ENCODE measurements at places on chromosomes 3 and 15.

DNA sequence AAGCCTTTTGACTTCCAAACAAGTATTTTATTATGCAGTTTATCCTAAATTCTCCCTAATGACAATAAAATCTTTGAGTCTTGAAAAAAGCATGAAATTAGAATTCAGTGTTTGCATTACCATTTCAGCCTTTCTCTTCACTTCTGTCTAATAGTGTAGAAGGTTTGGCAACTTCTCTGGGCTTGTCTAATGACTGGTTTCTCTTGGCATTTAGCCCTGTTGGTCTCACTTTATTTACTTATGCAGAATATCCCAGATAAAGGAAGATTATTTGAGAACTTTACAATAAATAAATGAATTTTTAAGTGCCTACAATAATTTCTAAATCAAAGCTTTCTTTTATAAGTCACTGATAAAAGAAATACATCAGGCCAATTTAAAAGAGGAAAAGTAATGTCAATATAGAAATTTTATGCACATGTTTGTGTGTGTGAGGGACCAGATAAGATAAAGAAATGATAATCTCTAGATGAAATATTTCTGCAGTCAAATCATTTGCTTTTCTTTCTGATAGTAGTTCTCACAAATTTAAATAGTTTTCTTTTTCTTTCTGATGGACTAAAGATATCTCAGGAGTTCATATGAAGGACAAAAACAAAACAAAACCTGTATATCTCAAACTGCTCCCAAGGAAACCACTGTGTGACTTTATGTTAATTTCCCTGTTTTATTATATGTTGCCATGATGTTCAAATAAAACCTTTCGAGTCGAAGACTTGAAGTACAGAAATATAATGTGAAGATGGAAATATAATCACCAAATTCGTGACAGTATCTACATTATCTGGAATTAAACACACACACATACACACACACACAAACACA is 533.1 kb upstream of the CBLB start:
- no peak for DNase-seq

DNA sequence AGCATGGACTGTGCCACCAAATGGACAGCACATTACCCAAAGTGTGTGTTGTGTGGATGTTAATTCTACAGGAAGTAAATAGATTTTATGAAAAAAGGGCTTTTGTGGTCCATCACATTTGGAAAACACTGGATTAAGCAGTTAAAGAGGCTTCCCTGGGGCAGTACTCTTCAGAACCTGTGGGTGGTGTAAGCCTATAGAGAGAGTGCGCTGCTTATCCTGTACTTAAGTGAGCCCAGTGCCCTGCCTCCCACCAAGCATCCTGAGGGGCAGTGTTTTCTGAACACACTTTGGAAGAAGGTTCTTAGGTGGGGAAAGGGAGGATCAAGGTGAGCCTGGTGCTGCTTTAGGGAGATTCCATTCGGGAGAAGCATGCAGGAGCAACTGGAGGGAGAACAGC is 10.9 kb downstream of the TTLL3 start:
- DNase-seq: no peak

DNA sequence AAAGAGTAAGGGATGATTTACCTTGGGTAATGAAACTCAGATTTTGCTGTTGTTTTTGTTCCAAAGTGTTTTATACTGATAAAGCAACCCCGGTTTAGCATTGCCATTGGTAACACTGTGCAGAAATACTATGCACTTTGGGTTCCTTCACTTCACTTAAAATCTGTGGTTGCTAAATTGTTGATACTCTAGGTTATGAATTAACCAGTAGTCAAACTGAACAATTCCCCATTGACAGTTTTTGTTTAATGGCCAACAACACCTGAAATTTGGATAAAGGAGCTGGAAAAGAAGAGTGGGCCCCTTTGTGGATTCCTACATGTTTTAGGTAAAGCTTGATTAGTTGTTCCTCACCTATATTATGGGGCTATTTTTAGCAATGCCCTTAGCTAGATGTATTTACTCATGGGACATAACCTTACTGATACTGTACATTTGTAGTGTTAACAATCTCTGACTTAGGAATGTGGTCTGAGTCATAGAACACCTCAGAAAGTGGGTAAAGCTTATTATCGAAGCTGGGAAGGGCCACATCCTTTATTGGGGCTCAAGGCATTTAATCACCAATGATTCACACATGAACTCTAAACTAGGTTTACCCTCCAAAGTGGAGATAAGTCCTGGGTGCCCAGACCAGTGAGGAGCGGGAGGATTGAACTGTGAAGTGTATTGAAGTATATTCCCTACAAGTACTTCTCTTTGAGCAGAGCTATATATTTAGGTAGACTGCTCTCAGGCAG is 29.5 kb upstream of the THRB start:
- DNase-seq: no peak

- no peak for DNase-seq
Observed at GRCh38 chr15:85607141-85607806, 187.5 kb downstream of the KLHL25 start.

- no peak for DNase-seq
Observed at GRCh38 chr15:38005953-38006808, 71.7 kb downstream of the TMCO5A start.

GRCh38 chr3:141959589-141960554 is 83.4 kb downstream of the ATP1B3 start:
- DNase-seq: no peak

GRCh38 chr15:46858150-46858549 is 859.2 kb upstream of the SEMA6D start:
- no peak for DNase-seq

- no peak for DNase-seq
Observed at GRCh38 chr3:64188810-64189560, 36.3 kb downstream of the PRICKLE2 start.

- DNase-seq: no peak
Observed at GRCh38 chr3:101200461-101200860, 119.9 kb downstream of the IMPG2 start.

- DNase-seq: no peak
Observed at GRCh38 chr3:71968544-71968943, 183.6 kb upstream of the PROK2 start.

DNA sequence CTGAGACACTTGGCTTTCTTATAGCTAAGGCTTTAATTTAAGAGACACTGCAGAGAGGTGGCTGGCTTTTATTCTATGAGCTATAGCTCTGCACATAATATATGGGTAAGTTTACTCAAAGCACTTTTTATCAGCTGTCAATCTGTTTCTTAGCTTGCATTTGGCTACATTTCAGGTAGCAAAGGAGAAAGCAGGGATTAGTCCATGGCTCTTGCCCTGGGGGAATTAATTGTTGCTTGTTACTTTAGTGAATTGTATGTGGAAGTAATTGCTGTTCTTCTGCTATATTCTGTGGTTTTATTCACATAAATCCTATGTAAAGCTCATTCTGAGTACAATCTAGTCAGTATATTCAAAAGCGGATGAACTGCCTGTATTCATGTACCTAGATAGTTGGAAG is 14.4 kb upstream of the CCDC39 start:
- DNase-seq: no peak

- no peak for DNase-seq
Observed at GRCh38 chr3:197305854-197306253, 7.4 kb upstream of the DLG1 start.

GRCh38 chr3:189340680-189341460 is 169.1 kb downstream of the TPRG1 start:
- DNase-seq: no peak
